ENCODE measurements at places on chromosomes 2 and 18.

DNA sequence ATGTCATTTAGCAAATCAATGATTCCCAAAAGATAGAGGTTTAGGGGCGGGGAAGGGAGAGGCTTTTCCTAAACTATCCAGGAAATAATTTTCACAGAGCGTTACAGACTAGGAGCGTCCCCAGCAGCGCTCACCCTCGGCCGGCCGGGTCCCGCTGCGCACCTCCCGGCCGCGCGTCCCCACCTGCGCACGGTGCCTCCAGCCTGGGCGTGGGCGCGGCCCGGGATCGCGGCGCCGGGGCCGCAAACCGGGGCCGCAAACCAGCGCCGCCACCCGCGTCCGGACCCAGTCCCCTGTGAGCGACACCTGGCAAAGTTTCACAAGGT lies 684 bp upstream of the ZCCHC2 start:
- DNase-seq, result no peak

DNA sequence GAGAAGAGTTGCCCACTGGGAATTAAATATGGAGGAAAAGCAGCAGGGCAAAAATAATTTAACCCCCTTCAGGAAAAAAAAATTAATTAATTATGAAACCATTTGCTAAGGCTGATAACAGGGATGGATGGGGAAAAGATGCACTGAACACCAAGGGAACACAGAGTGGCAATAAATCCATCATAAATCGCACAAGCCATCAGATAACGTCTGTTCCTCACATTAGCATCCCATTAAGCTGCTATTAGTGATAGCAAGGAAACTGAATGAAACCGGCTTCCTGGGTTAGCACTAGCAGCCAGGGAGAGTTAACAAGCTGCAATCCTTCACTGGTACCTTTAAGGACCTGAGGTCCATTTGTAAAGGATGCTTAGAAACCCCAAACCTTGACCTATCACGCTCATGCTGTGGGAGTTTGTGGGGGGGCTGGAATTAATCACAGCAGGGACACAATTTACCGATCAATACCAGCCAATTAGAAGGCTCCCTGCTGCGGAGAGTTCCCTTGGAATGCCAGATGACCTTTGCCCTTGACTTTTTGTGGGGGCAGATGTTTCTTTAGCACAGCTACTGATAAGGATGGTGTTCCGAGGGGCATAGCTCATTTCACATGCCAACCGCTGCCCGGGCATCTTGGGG lies 175.5 kb upstream of the KLF7 start:
- no peak for DNase-seq

DNA sequence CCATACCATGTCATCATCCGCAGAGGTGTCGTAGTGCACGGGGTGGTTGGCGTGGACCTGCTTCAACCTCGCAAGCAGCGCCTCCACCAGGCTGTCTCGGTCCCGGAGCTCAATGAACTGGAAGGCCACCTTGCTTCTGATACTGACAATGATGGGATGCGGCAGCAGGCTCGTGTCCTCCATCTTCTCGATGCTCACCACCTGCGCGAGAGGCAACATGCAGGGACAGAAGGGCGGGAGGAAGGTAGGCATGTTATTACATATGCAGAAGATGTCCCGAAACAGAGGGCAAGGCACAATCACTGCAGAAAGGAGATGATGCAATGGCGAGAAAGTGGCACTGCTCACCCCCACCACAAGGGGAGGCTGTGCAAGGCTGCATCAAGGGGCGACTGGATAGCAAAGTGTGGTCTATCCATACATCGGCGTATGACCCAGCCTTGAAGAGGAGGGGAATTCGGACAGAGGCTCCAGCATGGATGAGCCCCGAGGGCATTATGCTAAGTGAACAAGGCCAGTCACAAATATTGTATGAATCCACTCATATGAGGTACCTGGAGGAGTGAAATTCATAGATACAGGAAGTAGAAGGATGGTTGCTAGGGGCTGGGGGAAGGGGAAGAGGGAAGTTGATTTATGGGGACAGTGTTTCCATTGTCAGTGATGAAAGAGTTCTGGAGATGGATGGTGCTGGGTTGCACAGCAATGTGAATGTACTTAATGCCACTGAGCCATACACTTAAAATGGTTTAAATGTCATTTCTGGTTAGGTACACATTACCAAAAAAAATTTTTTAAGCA lies 36.6 kb downstream of the RPL31 start:
- DNase-seq, result no peak

DNA sequence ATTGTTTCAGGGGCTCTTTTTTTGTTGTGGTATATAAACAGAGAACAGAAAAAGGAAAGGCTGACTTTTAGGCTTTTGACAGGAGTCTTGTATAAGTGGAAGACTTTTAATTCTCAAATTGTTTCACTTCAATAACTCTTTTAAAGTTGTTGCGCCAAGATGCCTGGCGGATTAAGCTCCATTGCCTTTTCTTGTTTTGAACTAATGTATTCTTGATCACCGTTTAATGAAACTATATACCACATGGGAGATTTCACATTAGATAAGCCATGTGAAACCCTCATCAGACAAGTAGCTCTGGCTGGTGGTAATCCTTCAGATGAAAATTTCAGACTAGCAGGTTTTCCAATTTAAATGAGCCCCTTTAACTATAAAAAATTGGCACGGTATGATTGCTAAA lies 257.4 kb downstream of the CCDC178 start:
- DNase-seq, result no peak

GRCh38 chr18:70781860-70782453 lies 493.1 kb downstream of the SOCS6 start:
- peak; percentile 56 for DNase-seq

DNA sequence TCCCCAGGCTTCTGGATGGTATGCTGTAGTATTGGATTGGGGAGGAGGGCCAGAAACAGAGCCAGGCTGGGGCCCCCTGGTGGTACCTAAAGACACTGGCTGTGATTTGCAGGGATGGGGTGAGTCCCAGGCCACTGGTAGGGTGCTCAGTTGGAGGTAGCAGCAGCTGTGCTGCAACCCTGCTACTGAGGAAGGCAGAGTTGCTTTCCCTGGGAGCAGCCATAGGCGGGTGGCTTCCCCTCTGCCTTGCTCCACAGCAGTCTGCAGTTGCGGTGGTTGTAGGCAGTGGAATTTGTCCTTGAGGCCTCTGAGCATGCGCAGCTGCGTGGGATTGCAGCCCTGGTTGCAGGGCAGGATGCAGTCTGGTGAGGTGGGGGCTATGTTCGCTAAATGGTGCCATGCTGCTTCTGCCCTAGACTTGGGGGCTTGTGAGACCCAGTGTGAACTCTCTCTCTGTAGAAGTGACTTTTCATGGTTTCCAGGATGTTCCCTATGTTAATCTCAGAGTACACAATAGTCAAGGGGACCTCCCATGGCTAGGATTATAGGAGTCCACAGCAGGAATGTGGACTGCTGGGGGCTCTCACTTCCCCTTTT lies 443.5 kb downstream of the XIRP2 start:
- no peak for DNase-seq

GRCh38 chr2:10906926-10907625 lies 4.7 kb upstream of the KCNF1 start:
- DNase-seq, result no peak

GRCh38 chr2:186201371-186201770 lies 284.7 kb upstream of the ZC3H15 start:
- DNase-seq, result no peak

DNA sequence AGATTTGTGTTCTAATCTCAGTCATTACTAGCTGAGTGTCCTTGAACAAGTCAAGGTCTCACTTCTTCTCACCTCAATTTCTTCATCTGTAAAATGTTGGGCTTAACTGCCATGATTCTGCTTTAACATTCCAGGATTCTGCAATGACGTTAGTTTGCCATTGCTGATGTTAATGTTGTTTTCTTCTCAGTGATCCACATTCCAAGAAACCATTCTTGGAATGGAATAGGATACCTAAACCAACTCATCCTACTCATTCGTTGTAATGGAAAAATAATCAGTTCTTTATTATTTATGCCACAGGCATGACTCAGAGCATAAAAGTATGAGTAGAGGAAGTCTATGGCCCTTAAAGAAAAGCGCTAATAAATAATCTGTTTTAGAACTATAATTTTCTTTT lies 140.2 kb upstream of the ETAA1 start:
- DNase-seq, result no peak

- DNase-seq, result no peak
Measured at GRCh38 chr18:48409591-48410094, 460 bp upstream of the ZBTB7C start.

DNA sequence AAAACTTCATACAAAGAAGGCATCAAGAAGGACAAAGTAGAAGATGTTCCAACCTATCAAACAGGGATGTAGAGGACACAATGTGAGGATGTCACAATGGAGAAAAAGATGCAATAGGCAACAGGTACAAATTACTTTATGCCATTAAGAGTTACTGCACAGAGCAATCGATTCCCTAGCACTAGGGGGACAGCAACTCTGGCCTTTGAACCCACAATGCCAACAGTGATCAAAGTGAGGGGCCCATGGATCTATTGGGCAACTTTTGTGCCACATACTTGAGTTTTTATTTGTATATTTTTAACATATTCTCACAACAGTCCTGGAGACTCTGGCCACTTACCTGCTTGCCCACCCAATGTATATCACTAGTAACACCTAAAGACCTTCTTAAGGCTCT lies 220.2 kb downstream of the HNMT start:
- DNase-seq, result no peak
